ENCODE measurements at places on chromosomes 6 and 20.

GRCh38 chr6:156701966-156702365, 75.2 kb upstream of the ARID1B start:
- no peak for DNase-seq

DNA sequence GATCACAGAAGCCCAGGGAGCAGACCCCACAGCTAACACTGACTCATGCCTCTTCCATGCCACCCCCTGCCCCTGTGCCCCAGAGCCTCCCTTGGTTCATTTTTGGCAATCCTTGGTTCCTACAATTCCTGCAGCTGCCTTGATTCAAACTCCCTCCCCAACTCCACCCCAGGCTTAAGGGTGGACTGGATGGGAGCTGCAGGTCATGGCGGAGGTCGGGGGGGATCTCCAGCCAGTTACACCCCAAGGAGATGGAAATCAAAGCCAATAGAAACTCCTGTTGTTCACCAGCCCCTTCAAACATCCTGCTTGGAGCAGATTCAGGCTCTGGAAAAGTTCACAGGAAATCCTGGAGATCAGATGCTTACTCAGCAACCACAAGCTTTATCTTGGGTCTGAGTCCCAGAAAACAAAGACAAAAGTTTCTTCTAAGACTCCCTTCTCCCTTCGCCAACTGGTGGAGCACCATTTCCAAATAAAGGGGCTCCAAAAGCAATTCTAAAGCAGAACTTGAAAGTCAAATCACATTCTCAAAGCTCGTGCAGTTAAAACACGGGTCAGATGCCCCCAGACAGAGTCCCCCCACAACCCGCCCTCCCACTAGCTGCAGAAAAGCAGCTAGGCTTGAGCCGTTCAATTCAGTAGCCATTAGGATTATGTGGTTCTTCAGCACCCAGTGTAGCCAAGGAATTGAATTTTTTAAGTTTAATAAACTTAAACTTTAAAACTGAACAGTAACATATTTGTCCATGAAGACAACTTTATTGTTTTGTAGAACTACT, 149.5 kb downstream of the ANKRD60 start:
- peak; percentile 72 for DNase-seq

GRCh38 chr6:119043783-119044182, 34.7 kb downstream of the FAM184A start:
- DNase-seq, result no peak

DNA sequence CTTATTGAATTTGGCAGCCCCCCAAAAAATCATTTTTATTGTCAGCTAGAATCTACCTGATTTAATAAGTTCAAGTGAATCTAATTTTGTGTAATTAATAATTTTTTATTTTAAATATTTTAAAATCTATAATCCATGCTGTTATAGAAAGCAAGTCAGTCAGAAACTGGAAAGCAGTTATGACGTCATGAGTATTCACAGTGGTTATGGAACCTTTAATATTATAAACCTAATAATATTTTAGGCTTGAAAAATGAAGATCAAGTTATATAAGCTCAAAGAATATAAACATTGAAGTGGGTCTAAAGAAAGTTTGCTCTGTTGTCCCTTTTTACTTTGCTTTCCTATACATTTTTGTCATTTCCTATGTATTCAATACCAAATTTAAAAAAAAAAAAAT, 1075.1 kb upstream of the EPHA7 start:
- DNase-seq, result no peak

DNA sequence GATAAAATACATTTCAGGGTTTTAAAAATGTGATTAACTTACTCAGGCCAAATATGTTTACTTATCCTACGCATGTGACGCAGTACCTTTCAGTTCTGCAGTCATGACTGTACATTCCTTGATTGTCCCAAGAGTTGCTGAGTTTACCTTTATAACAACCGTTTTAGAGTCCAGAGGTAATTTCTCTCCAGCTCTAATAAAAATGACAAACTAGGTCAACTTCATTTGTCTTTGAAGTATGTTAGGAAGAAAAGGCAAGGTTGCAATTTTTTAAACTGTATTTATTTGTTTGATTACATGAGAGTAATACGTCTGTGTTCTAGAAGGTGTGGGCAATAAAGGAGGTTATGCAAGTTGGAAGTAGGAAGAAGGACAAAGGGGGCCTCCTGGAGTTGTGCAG, 38.6 kb upstream of the UBR2 start:
- no peak for DNase-seq

DNA sequence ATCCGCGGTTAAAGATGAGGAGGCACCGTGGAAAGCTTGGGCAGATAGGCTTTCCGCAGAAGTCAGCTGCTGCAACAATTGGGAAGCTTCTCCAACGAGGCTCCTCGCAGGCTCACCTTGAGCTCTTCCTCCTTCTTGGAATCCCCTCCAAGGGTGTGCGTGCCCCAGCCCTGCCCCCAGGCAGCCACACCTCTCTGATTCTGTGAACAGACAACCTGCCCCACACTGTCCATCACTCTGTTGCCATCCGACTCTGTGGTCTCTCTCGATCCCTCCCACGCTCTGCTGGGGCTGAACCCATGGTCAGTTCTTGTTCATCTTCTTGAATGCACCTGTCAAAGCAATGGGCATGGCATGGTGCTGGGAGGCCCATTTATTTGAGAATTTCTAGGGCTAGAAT, 31.5 kb downstream of the PACSIN1 start:
- no peak for DNase-seq

DNA sequence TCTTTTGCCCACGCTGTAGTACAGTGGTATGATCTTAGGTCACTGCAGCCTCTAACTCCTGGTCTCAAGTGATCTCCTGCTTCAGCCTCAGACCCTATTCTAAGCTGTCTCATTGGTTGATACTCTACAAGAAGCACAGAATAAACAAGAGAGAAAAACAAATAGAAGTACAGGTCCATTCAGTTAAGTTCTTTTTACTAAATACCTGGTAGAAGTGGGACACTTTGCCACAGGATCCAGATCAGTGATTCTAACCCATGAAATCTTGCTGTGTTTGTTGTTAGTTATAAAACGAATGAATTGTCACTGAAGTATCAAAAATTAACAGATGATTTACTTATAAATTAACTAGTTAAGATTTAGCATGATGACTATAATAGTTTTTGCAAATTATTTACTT, 76.7 kb downstream of the SCAND1 start:
- no peak for DNase-seq

DNA sequence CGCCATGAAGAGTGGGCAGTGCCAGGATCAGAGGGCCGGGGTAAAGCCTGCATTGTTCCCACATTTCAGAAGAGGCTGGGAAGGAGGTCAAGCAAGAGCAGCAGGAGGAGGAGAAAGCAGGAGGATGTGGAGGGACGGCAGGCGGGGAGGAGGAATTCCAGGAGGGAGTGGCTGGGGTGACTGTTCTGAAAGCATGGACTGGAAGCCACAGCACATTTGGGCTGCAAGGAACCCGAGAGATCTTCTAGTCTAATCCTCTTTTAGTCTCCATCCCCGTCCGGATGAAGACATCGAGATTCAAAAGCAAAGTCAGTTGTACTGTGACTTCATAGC, 76.9 kb downstream of the FAM50B start:
- no peak for DNase-seq

- no peak for DNase-seq
Measured at GRCh38 chr20:11170565-11170964, 496.8 kb upstream of the JAG1 start.

- no peak for DNase-seq
Measured at GRCh38 chr20:63328026-63328700, 33.0 kb downstream of the CHRNA4 start.

DNA sequence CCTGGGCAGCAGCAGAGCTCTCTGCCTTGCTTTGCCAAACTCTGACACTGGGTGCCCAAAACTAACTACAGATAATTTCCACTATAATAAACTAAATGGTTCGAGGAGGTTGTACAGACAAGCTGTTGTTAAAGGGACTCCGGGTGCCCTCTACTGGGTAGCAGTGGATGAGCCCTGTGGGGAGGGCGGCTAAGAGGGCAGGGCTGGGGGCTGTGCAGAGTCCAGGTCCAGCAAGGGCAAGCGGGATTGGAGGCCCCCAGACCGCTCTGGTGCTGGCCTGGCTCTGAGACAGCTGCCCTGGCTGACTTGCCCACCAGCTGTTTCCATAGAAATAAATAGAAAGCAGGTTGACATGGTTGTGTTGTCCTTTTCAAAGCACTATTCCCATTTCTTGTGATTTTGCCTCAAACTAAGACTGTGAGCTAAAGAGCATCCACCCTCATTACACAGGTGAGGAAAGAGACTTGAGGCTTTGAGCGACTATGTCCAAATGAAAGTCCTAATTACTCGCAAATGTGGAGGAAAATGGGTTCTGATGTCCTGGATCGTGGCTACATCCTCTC, 167.6 kb upstream of the CST7 start:
- no peak for DNase-seq

GRCh38 chr20:20630551-20630950, 81.9 kb downstream of the RALGAPA2 start:
- no peak for DNase-seq

- no peak for DNase-seq
Measured at GRCh38 chr6:101700655-101701054, 307.1 kb downstream of the GRIK2 start.

- no peak for DNase-seq
Measured at GRCh38 chr20:49630396-49630951, 62.5 kb upstream of the PTGIS start.

DNA sequence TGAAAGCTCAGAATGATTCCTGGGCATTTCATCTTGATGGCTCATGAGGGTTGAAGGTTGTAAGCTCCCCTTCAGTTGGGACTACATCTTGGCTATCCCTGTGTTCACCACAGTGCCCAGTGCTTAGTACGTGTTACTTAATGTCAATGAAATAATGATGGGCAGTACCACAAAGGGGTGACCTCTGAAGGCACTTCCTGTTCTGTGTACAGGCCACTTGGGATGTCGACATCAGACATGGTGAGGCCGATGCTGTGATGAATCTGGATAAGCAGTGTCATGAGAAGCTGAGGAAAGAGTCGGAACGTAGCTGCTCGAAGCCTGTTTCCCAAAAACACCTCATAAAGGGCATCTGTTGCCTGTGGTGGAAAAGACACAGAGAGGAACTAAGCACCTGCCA, 27.6 kb upstream of the RBL1 start:
- DNase-seq, result no peak

DNA sequence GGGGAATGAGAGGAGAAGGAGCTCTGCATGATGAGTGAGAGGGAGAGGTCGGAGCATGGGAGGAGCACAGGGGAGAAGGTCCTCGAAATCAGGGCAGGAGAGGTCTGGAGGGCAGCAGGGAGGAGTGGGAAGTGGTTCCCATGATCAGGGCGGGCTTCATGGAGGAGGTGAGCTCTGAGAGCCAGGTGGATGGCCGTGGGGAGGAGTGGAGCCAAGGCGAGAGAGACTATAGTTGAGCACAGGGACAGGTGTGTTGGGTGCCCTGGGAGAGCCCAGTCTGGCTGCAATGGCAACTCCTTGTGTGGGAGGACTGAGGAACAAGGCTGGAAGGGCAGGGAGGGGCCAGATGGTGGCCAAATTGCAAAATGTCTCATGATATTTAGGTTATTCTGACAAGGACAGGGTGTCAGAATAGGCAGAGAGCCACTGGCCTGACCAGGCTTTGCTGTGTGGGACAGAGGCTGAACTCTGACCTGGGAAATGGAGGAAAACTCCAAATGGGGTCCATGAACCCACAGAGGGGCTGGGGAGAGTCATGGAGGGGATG, 21.4 kb downstream of the TTBK1 start:
- no peak for DNase-seq

DNA sequence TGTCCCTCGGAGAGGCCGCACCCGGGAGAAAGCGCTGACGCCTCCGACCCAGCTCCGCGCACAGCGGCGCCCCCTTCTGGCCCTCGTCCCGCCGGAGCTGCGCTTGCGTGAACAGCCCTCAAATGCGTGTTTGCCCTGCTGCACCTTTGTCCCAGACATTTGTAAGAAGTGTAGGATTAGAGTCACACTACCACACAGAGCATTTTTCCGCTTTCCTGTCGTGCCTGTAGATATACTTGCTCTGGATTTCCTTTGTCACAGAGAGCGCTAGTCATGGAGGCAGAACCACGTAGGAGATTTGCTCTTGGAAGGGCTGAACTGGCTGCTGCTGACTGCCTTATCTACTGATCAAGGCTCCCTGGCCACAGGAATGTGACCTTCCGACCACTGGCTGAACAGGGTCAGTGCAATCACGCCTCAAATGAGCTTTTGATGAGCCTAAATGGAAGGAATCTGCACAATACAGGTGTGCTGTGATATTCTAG, 62.3 kb downstream of the PAX1 start:
- DNase-seq, result no peak

- DNase-seq, result no peak
Measured at GRCh38 chr6:1502041-1502440, 107.7 kb upstream of the FOXC1 start.

DNA sequence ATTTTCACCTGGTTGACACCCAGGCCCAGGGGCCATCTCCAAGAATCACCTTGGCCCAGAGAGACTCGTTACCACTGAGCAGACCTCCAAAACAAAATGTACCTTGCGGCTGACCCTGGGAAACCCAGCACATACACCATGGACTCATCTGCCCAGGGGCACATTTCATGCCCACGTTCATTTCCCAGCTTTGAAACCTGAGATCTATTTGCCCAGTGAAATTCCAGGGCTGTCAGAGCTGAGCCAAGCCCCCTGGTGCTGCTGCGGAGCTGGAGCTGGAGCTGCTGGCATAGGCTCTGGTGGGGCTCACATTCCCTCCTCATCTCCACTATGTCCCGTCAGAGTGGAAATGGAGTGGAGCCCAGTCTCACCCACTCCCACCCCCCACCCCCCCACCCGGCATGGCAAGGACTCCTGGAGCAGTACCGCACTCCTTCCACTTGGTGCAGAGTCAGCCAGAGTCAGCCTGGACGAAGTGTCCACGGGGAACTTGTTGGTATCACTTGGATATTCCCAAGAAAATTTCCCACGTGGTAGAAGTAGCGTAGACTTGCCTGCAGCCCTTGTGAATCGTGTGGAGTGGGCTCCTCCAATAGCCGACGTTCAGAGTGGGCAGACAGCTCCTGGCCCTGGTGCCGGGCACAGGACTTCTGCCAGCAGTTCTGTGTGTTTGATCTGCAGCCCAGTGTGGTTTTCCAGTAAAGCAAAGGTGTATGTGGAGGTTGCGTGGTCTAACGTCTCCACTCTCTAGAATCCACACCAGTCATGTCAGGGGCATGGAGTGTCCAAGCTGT, 18.1 kb upstream of the OSER1 start:
- no peak for DNase-seq

GRCh38 chr20:25017257-25017803, 24.8 kb upstream of the APMAP start:
- DNase-seq, result no peak

DNA sequence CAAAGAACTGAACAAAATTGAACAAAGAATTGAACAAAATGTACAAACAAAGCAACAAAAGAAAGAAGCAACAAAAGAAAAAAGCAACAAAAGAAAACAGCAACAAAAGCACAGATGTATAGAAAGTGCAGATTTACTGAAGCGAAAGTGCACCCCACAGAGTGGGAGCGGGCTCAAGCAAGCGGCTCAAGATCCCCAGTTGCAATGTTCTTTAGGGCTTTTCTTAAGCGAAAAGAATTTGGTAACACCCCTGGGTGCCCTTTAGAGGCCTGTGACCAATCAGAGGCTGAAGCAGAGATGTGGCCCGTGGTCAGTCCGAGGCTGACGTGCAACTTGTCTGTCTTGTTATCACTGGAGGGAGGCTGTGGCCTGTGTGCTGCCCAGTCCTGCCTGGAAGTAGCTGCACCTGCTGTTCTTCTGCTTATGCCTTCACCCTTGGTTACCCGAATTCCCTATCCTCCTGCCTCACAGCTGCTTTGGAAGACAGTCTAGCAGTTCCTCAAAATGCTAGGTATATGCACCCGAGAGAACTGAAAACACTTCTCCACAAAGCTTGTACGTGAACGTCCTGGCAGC, 13.2 kb upstream of the KIF25 start:
- DNase-seq, result no peak

Data from vagina (tissue), 2 donors.